ENCODE measurements at places on chromosomes 12 and 14.

DNA sequence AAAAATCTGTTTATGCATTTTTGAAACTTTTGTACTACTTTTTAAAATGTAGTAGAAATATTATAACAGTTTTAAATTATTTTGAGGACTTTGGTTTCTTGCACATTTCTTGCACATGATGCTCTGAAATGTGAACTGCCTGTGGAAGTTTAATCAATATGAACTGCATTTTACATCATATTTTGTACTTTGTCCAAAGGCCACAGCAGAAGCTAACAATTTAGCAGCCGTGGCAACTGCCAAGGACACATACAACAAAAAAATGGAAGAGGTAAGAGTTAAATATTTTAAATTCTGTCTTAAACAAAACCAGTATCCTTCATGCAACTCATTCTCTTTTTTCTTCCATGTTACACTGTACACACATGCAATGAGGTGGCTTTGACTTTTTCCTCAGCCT, 45.1 kb downstream of the SAV1 start:
- no peak for DNase-seq

DNA sequence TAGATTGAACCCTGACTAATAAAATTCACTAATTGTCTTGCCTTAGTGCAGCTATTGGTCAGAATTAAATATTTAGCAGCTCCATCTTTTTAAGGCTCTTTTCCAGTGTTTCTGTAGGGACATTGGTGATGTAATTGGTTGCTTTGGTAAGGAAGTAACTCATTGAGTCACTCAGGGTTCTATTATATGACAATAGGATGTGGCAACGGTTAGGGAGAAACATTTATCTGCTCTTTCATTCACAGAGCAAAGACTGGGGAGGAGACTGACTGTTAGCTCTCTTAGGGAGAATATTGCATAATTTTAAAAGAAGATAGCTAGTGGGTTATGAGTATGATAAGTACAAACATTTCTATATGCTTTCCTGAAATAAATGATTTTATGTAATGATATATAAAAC, 616.5 kb downstream of the TRHDE start:
- no peak for DNase-seq

DNA sequence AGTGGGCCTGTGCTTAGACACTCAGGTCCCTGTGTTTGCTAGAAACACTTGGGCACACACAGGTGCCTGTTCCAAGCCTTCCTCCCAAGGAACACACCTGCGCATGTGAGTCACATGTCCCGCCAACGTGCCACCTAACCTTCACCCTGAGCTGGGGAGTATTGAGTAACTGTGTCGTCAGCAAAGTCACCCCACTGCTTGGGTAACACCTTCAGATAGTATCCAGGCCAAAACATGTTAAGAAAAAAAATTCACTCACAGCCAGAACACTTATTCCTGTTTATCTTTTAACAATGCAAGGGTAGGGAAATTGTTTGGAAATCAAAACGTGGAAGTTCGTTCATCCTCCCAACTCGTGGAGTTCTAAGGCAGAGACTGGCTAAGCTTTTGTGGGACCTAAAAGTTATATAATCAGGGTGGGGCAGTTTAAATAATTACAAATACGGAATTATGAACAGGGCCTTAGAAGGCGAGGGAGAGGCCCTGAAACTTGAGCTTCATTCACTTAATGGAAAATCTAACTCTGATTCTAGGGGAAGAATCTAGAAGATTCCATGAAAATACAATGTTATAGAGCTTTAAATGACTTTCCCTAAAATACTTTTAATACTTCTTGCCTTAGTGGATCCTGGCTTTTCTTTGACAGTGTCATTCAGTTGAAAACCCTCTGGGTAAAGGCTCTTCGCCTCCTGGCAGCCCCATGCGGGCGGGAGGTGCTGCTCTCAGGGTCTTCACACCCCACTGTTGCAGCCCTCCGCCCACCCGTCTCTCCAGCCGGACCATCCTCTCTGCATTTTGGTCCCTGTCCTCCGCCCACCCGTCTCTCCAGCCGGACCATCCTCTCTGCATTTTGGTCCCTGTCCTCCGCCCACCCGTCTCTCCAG, 30.3 kb upstream of the ADIPOR2 start:
- DNase-seq = peak; percentile 50

- DNase-seq = no peak
These were observed 26.9 kb downstream of the C12orf42 start for GRCh38 chr12:103468837-103469236.

DNA sequence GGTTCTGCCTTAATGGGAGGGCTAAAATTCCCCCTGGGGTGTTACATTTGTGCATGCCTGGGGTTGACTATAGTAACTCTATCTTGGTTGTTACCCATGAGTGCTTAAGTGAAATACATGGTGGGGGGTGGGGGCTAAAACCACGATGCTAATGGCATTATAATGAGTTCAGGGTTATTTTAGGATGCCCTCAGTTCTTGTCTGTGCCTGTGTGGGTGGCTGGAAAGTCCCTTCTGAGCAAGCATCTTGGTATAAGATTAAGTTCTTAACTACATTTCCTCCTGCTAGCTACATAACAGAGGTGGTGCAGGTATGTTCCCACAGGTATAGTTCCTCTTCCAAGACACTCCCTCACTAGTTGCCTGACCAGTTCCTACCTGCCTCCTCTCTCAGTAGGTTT, 822.3 kb downstream of the LRFN5 start:
- DNase-seq = no peak

DNA sequence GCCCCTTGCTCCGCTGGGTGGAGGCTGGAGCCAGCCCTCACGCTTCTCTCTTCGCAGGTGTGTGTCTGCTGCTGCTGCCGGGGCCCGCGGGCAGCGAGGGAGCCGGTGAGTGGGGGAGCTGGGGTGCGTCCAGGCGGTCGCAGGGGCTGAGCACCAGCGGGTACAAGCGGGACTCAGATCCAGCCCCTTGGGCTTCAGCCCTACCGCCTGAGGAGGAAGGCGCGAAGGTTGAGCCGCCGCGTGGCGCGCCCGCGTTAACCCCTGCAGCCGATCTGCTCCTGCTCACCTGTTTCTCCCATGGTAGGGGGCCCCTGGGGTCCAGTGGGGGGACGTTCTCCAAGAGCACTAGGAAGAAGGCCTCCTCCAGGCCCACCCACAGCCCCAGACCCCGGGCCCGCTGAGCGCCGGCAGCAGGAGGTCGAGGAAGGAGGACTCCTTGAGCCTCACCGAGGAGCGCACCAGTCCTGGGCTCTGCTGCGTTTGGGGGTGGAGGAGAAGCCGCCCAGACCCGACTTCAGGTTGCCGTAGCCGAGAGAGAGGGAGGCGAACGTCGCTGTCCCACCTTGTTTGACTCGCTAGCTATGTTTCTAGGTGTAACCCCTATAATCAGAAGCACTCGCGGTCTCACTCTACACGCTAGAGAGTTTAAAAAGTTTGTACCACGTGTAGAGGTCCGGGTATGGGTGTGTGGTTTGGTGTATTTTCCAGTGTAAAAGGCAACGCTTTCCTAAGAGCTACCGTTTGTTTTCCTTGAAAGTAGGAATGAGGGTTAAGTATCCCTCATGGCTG, 834 bp downstream of the COCH start:
- DNase-seq = no peak

DNA sequence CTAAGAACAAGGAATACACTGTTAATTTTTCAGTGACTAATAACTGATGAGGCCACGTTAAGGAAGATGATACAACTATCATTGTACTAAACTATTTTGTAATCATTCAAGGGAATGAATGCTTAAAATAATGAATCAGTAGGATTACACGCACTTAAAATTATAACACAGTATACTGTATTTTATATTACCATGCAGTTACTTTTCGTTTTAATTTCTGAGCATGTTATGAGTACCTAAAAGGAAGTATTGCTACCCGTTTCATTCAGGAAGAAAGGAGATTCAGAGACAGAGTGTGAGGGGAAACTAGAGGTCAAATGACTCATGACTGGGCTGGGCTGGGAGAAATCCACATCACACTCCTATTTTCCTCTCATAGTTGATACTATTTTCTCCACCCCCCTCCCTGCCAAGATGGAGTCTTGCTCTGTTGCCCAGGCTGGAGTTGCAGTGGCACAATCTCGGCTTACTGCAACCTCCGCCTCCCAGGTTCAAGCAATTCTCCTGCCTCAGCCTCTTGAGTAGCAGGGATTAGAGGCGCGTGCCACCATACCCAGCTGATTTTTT, 202.0 kb downstream of the PPM1H start:
- no peak for DNase-seq

GRCh38 chr12:1204581-1205121, 213.6 kb downstream of the ERC1 start:
- DNase-seq = no peak

- no peak for DNase-seq
These were observed 218.1 kb downstream of the APAF1 start for GRCh38 chr12:98863167-98863566.

GRCh38 chr12:47860279-47860841, 40.7 kb upstream of the HDAC7 start:
- DNase-seq = no peak

- no peak for DNase-seq
These were observed 463.9 kb downstream of the GALC start for GRCh38 chr14:87529081-87529480.

DNA sequence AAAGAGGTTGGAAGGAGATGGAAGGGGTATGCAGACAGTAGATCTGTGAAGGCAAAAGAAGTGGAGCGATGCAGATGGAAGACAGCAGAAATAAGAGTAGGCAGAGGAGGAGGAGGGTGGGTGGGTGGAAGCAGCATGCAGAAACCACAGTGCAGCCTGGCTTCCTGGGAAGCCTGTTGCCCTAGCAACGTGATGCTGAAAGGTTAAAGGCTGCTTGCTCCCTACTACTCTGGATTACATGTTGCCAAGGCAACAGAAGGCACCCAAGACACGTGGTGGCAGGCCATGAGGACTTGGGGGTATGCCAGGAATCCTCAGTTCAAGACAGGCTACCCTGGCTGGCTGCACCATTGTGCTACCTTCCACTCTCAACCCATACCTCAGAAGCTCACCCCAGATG, 129.6 kb downstream of the GRIN2B start:
- DNase-seq = no peak

DNA sequence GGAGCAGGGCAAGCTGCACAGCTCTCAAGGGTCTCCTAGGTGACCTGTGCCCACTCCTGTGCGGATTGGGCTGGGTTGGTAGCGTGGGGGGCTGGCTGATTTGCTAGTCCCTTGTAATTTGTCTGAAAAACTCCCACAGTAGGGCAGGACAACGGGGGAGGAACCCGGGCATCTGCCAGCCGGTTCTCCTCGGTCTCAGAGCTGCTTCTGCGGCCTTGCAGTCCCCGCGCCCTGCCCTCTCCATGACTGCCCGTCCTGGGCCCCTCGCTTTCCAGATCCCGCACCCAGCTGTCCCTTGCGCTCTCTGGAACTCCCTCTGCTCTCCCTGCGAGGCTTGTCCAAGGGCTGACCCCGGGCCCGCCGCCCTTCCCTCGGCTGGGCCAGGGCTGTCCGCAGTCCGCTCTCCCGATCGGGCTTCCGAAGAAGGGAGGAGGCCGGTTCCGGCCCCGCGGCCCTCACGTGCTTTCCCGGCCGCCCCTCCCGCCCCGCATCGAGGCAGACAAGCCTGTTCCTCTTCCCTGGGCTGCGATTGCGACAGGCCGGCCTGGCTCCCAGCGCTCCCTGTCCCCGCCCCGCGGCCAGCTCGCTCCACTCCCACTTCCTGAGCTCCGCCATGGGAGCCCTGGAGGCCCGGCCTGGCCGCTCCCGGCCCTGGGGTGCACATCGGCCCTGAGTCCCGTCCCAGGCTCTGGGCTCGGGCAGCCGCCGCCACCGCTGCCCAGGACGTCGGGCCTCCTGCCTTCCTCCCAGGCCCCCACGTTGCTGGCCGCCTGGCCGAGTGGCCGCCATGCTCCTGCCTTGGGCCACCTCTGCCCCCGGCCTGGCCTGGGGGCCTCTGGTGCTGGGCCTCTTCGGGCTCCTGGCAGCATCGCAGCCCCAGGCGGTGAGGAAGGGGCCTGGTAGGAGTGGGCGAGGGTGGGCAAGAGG, at the start of gene LTBR:
Gene LTBR (plus strand): TSS at position 591 of the 927 bp plus-strand sequence. CDS start 197 bp downstream, at position 788.
- peak; percentile 58 for DNase-seq

GRCh38 chr12:113016796-113017195, 38.5 kb downstream of the OAS2 start:
- DNase-seq = no peak

- no peak for DNase-seq
These were observed 153.1 kb downstream of the BCAT1 start for GRCh38 chr12:24795699-24796347.

- no peak for DNase-seq
These were observed 69.6 kb upstream of the AEBP2 start for GRCh38 chr12:19369691-19370148.

Data from caudate nucleus (tissue), 63 donors.